ENCODE measurements at places on chromosomes 4 and X. TPM values are rescaled to one million over a fixed set of nuclear protein-coding genes. Genes with fewer than 3 reads are reported as not detected.

DNA sequence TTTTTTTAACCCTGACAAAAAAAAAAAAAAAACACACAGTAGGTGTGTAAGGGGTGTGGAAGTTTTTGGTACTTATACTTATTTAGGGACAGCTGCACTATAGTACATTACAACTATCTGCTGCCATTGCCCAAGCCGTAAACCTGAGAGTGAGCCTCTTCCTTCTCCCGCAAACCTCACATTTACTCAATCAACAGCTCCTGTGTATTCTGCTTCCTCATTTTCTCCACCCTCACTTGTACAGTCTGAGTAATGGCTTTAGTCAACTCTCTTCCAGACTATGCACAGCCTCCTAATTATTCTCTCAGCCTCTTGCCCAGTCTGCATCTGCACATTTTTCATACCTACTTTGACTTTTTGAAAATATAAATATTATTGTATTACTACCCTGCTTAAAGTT lies 362.0 kb downstream of the ADAM29 start:
- no peak for DNase-seq

- DNase-seq: no peak
Observed at GRCh38 chr4:124449881-124450280, 262.7 kb downstream of the ANKRD50 start.

GRCh38 chrX:13535376-13536165 lies 33.8 kb upstream of the EGFL6 start:
- DNase-seq: no peak

- no peak for DNase-seq
Observed at GRCh38 chr4:16573206-16573605, 325.2 kb downstream of the LDB2 start.

GRCh38 chr4:188639479-188640100 lies 500.3 kb downstream of the TRIML1 start:
- DNase-seq: no peak

GRCh38 chr4:12852338-12853307 lies 631.5 kb downstream of the RAB28 start:
- no peak for DNase-seq

HAND2 gene
- not detected for total RNA-seq

MAGEH1 gene
- total RNA-seq: 18.0 TPM

Data from hematopoietic multipotent progenitor cell (in vitro differentiated cells).